ENCODE measurements at places on chromosomes 7 and 10. TPM values are rescaled to one million over a fixed set of nuclear protein-coding genes. Genes with fewer than 3 reads are reported as not detected.

AFAP1L2 gene
- 5.7 TPM for total RNA-seq

OR6B1 gene
- total RNA-seq = not detected

DNA sequence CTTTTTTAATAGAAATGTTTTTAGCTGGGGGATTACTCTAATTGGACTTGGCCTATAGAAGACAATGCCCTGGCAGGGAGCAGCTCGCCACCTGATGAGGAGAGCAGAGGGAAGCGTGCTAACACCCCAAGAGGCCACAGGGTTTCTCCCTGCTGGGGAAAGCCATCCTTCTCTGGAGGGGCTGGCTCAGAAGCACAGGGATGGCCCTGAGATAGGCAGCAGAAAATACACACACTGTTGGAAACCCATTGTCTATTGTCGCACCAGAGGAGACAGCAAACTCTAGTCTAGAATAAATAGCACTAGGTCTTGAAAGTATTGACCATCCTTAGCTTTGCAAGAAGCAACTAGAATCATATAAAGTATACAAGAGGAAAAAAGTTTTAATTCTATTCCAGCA is 5.4 kb downstream of the COBL start:
- DNase-seq = no peak

- DNase-seq = no peak
Measured at GRCh38 chr7:116290740-116291139, 80.4 kb downstream of the TES start.

CHRM2 gene
- total RNA-seq = 30.0 TPM

DNA sequence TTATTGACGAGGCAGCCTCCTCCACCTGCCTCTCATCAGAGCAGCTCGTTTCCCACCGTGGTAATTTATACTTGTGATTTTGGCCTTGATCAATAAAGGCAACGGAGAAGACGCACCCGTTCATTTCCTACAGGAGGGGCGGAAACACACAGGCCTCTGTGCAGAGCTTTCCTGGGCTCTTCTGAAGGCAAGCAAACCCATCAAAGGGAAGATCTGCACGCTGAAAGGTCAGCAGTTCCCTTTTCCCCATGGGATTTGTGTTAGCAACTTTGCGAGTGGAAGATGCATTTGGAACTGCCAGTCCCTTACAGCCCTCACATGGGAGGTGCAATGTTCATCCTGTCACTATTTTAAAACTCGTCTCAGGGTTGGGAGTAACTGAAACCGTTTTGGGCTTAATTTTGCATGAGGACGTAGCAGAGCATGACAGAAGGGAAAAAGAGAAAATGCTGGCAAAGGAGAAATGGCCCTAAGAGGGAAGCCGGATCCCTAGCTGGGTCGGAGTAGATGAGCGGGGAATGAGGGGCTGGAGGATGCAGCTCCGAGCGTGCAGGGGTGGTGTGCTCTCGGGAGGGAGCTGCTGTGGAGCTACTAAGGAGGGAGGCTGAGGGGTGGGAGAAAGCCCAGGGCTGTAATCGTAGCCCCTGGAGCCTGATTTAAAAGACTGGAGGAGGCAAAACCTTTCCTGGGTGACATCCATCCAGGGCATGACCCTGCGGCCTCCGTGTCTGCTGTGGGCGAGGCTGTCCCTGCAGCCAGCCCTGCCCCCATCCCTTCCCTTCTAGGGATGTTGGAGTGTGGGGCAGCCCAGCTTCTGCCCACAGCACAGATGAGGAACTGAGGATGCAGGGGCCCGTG is 111.1 kb upstream of the FAM20C start:
- DNase-seq = peak; percentile 75

GRCh38 chr10:100776671-100777070 is 31.3 kb downstream of the PAX2 start:
- DNase-seq = no peak

- no peak for DNase-seq
Measured at GRCh38 chr7:148540041-148540738, 50.4 kb upstream of the C7orf33 start.

DNA sequence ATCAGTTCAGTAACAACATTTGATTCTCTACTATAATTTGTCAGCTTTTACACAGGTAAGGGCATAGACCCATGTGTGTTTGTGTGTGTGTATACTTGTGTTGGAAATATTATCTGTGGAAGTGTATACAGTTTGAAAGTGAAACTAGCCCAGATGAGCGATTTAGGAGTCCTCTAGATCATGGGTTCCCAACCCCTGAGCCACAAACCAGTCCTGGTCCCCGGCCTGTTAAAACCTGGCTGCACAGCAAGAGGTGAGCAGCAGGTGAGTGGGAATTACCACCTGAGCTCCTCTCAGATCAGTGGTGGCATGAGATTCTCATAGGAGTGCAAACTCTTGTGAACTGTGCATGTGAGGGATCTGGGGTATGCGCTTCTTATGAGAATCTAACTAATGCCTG is 1221.5 kb upstream of the SORCS1 start:
- no peak for DNase-seq

GRCh38 chr10:80203835-80204676 is 1.3 kb downstream of the ANXA11 start:
- DNase-seq = no peak

UNCX gene
- total RNA-seq = not detected

DNA sequence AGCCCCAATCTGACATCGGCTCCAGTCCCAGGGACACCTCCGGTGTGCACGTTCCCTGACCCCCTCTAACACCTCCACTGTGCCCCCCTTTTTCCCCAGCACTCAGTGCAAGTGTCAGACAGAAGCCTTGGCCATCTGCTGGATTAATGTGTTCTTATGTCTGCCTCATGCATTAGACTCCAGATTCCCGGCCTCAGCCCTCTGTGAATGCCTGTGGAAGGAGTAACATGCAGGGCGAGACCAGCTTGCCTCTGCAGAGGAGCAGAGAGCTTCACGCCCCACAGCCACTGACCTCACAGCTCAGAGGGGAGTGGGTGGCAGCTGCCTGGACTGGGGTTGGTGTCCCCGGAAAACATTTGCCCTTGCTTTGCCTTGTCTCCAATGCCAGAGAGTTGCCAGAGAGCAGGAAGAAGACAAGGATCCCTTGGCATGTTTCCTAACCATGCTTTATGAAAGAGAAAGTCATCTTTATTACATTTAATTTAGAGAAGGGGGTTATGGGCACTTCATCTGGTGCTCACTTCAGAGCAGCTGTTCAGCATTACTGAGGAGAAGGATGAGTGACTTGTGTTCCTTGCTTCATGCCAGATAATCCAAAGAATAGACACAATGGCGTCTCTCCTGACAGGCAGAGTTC is 91.6 kb upstream of the CXCL12 start:
- DNase-seq = no peak

- no peak for DNase-seq
Measured at GRCh38 chr10:100773646-100774045, 28.3 kb downstream of the PAX2 start.

CALHM3 gene
- not detected for total RNA-seq

- DNase-seq = no peak
Measured at GRCh38 chr10:85124603-85125051, 796.2 kb downstream of the CCSER2 start.

GRCh38 chr10:107072786-107073185 is 91.7 kb downstream of the SORCS1 start:
- no peak for DNase-seq

CTTNBP2 gene
- total RNA-seq = 2.3 TPM

MAGI2 gene
- 10.7 TPM for total RNA-seq

DNA sequence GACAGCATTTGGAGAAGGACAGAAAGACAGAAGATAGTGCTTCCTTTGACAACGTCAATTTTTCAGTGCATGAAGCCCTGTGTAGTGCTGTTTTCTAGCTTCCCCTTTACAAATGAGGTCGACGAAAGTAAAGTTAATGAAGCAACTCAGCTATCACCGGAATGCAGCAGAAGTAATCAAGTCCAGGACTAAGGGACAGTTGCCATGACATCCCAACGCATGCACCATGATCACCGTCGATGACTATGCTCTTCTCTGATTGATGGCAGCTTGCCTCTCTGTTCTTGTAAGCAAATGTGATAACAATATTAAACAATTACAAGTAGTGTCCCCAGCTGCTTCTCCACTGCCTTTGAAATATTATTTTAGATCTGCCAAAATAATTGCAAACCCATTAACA is 205.8 kb downstream of the FRMD4A start:
- DNase-seq = no peak

DNA sequence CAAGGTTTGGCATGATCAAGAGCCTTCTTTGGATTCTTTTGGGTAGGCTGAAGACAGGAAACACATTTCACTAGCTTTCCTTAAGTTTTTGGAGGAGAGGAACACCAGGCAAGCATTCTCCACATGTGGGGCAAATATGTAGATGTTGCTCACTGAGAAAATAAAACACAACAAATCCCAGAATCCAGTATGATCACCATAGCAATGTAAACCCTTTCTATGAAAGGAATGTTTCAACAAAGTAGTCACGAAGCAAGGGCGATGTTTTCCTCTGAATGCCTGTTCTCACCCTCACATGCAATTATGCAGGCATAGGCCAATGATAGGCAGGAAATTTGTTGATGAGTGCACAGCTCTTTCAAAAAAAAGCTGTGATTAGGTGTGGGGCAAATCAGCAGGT is 20.5 kb upstream of the CEP41 start:
- DNase-seq = no peak

GRCh38 chr10:50244201-50244600 is 7.1 kb downstream of the ASAH2 start:
- DNase-seq = no peak

MARCHF5 gene
- 48.9 TPM for total RNA-seq
